Amygdala (tissue), 56 donors: ENCODE measurements at places on chromosomes 4 and X.

- no peak for DNase-seq
Measured at GRCh38 chrX:13719192-13719856, 15.1 kb downstream of the TRAPPC2 start.

- no peak for DNase-seq
Measured at GRCh38 chr4:4339504-4340085, 47.3 kb upstream of the NSG1 start.

DNA sequence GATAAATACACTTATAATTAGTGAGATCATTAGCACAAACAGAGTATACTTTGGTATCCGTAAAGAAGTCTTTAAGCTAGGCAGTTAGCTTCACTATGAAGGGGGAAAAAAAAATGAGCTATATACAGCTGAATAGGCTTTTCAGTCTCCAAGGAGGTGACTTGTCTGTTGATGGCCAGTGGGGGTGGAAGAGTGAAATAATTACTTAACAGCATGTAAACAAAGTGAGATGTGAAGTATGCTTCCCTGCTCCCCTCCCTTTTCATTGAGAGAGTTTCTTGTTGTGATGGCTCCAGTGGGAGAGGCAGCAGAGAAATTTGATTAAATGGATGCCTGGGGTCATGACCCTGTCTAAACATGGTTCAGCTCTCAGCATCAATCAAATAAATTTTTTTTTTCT, 180.9 kb downstream of the DACH2 start:
- no peak for DNase-seq

- no peak for DNase-seq
Measured at GRCh38 chr4:143961075-143961474, 55.7 kb upstream of the GYPE start.

DNA sequence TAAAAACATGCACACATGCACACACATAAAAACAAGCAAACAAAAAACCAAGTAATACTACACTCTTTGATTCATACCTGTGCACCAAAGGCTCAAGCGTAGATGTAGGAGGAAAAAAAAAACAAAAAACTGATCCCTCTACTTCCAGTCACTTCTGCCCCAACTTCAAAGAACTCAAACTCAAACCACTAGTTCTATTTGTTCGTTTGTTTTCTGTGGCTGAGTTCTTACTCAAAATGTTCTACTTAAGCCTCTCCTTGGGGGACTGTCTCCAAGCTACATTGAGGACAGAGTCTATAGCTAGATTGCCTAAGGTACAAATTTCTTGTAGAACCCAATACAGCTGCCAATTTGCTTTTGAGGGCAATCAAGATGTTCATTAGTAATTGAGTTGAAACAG, 171.0 kb upstream of the ATOH1 start:
- no peak for DNase-seq

GRCh38 chr4:109298279-109299010, 4.0 kb downstream of the COL25A1 start:
- no peak for DNase-seq

GRCh38 chr4:175770555-175770954, 41.5 kb downstream of the GPM6A start:
- DNase-seq, result no peak

DNA sequence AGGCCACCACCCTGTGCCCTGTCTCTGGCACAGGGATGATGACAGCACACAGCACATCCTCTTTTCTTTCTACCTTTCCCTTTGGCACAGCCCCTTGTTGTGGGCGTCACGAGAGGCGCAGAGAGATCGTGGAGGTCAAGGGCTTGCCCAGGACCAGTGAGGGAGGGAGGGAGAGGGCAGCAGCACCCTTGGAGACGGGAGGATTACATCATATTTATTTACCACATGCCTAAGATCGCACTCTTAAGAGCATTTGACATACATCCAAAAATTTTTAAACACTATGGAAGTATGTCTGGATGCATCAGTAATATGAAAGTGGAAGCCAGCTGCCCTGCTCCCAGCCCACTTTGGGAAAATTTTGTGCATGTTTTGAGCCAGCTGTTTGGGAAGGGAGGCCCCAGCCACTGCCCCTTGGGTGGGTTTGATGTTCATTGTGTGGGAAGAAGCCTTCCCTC, 12.7 kb downstream of the WFS1 start:
- DNase-seq, result no peak

GRCh38 chrX:48472225-48472624, 2.2 kb upstream of the SLC38A5 start:
- no peak for DNase-seq

GRCh38 chrX:68865300-68865699, 36.5 kb downstream of the EFNB1 start:
- no peak for DNase-seq

- no peak for DNase-seq
Measured at GRCh38 chr4:67130411-67130810, 414.9 kb downstream of the CENPC start.

GRCh38 chr4:69995526-69996016, at the start of gene STATH:
STATH (plus strand) TSS chr4:69995966; CDS start chr4:69998438, 2,472 bp downstream.
- DNase-seq, result no peak

DNA sequence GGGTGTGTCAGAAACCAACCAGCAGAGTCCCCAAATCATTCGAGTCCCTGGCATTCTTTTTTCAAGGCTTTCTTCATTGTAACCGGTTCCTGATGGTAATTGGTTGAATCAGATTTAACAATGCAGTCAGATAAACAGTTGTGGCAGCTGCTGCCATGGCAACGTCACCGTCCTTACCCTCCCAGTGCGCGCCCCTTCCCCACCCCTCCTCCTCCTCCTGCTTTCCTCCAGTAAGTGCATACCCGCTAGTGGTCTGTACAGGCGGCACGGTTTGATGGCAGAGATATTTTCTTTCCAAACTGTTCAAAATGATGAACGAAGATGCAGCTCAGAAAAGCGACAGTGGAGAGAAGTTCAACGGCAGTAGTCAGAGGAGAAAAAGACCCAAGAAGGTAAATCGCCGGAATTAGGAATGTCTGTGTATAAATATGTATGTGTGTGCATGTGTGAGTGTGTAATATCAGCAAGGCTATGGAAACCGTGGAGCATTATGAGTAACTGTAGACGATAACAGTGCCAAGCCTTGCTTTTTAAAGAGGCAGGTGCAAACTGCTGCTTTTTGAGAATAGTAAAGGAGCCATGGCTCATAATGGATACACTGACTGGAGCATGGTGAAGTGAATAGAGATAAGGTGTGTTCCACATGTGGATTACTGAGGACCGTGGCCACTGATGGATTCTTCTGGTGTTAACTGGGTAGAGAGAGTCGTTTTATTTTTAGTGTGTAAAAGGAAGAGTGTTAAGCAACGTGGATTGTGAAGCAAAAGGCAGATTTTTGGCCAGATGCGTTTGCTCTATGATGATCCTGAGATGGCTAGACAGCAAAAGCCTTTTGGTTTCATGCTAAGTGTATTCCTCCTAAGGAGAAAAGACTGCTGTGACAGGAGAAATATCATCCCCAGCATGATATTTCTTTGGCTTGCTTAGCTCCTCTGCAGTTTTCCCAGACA, at the start of gene ANK2:
Gene ANK2 (plus strand): TSS at position 233 of the 950 bp plus-strand sequence. CDS start 76 bp downstream, at position 309.
- peak; percentile 52 for DNase-seq

DNA sequence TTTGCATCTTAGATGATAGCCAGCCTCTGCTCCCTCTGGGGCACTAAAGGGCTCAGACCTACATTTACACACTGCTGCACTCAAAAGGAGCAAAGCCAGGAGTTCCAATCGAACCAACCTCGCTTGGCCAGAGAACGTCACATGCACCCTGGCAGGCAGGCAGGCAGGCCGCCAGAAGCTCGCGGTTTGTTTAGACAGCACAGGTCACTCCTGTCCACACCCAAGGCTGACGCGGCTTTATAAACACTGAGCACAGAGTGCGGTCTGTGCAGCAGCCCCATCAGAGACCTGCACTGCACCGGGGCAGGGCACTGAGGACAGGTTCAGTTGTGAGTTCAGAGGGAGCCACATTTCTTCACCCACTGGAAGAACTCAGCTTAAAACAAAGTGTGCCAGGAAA, 143.9 kb downstream of the BCOR start:
- DNase-seq, result no peak

DNA sequence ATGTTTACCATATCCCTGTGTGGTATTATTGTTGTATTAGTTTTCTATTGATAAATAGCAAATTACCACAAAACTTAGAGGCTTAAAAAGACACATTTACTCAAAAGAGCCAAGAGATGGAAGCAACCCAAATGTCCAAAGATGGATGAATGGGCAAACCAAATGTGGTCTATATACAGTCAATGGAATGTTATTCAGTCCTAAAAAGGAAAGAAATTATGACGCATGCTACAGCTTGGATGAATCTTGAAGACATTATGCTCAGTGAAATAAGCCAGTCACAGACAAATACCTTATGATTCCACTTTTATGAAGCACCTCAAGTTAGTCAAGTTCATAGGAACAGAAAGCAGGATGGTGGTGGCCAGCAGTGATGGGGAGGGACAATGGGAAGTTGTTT, 144.7 kb downstream of the QDPR start:
- DNase-seq, result no peak

- no peak for DNase-seq
Measured at GRCh38 chr4:181619651-181620050, 623.6 kb upstream of the TENM3 start.

DNA sequence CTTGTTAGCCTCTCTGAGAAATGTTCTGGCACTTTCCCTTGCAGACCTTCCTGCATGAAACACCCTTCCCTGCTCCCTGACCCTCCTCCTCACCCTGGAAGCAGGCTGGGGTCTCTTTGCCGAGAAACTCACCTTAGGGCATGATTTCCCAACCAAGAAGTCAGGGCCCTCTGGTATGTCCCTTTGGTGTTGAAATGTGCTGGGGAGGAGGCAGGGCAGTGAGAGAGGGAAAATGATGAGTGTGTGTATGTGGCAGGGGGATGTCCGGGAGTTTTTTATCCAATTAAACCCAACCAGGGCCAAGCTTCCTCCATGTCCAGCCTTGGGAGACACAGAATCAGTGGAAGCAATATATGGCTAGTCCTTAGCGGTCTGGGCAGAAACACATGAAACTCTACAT, 5.1 kb downstream of the ELF4 start:
- DNase-seq, result no peak

DNA sequence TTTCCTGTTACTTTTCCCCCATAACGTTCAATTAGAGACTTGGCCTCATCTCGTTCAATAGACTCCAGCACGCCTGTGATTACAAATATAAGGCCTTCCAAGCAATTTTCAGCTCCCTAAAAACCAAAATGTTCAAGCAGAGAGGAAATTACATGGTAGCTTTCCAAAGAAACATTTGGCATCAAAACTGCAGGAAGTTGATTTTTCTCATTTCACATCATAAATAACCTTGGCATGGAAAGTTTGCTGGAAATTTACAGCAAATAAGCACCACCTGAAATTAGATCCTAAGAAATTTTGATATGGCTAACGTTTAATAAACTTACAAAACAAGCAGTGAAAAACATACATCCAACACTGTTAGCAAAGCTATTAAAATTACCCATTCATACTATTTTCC, 53.3 kb downstream of the RFC1 start:
- DNase-seq, result no peak

DNA sequence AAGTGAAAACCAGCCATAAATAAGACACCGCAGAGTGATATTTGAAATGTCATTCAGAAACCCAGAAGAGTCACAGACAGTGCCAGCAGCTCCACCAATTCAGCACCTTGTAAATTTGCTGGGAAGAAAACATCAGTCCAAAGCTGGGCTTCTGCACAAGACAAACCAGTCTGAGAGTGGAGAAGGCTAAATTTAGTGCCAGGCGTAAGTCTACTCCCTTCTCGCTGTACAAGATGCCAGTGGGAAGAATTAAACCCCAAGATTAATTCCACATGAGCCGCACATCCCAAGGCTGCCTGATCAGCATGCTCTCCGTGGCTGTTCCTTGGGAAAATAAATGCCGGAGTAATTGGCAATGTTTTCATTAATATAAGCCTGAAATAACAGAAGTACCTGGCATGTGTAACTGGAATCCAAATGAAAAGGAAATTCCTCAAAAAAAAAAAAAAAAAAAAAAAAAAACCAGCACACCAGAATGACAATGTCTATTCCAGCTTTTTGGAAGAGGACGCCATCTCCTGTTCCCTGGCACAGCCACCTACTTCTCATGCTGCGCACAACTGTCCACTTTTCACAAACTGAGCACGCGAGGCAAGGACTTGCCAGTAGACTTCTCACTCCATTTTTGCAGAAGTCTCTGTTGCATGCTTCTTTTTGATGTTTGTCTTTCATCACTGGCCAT, 95.5 kb downstream of the NSUN7 start:
- peak; percentile 12 for DNase-seq

- DNase-seq, result peak; percentile 62
Measured at GRCh38 chrX:48917139-48918001, 1.5 kb downstream of the PIM2 start.

DNA sequence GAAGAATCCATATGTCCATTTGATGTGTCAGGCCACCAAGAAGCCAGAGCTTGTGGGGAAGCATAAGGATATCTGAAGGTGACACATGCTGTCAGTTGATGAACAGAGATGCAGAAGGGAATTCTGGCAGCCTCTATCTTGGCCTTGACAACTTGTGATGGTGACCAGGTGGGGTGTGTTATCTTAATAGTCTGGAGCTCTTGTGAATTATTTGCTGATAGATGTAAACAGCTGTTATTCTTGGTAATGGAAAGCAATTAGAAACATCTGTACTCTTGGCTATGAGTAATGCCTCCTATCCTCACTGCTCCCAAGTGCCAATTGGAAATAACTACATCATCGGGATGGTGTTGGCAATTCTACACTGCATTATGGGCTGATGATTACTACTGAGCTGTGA, 51.9 kb downstream of the NAA11 start:
- DNase-seq, result no peak

DNA sequence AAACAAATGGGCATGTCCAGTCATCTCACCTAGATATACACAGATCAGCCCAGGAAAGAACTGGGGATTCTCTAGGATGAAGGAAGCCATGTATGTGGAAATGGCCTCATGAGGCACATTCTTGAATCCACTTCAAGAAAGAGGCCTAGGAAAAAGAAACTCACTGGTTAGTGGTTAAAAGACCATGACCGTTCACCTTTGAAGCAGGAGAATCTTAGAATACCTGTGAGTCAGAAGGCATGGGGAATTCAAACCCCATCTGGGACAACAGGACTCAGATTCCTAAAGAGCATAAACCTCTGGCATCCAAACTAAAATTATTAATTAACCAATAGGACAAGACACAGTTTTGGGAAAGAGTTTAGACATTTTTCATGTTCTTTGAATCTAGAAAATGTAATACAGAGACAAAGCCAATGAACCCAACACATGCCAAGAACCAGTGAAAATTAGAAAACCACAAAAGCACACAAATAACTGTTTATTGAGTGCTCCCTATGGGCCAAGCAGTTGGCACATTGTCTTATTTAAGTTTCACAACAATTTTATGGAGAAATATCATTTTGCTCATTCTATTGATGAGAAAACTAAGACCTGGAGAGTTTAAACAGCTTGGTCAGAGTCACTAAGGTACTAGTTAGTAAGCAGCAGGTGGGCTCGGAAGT, 97.5 kb downstream of the NPNT start:
- no peak for DNase-seq
